Activated CD4-positive, alpha-beta T cell treated with anti-CD3 and anti-CD28 coated beads, Interleukin-2, amount 50 U/mL, for 24 hours (primary cell): ENCODE measurements at places on chromosomes 6 and 20.

DNA sequence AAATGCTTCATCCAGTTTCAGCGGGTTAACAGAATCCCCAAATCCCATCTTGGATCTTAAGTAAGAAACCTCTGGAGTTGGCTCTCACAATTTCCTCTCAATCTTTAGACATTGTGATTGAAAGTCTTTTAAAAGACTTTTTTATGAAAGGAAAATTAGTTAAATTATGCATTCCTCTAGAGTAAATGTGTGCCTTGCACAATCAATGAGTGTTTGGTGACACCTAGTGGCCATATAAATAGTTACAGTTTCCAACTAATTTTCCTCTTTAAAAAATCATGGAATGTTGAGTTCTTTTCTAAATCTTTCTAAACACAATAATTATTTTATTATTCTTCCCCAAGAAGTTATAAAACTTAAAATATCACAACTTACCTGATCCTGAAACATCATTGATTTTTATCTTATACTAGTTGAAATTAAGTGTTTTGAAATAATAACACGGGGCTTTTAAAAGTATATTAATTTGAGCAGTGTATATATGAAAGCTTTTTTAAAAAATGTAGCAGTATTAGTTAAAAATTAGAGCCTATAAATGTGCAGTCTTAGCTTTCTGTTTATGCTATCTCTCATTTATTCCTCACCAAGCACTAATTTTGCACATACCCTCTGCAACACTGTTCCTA is 66.4 kb downstream of the PKHD1 start:
- DNase-seq = no peak

DNA sequence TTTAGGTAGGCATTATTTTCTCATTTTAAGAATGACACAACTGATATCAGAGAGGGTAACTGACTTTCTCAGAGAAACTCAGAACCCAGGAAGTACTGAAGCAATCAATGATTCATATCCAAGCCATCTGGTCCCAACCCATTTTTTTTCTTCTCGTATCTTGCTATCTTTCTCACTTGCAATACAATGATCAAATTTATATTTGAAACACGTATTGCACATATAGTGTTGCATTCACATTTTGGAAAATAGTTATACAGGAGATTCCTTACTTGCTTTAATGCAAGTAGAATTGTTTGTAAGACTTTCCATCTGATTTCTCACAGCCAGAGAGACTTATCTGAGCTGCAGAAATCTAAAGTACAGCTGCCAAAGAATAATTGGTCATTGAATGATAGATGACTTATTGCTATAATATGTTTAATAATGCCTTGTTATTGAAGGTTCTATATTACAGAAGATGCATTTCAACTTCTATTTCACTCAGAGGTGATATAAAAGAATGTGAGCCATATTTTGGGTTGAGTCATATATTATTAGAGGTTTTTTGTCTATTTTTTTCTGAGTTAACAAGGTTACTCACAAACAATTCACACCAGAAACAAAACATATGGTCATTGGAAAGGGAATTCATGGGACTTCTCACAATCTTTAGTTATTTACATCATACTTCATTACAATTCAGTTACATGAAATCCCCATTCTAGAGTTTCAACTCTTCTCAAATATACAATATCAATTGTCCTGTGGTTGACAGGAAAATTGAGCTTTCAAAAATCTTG is 337.5 kb upstream of the CITED2 start:
- no peak for DNase-seq

- no peak for DNase-seq
These were observed 88.6 kb downstream of the RNF217 start for GRCh38 chr6:125050663-125051318.

DNA sequence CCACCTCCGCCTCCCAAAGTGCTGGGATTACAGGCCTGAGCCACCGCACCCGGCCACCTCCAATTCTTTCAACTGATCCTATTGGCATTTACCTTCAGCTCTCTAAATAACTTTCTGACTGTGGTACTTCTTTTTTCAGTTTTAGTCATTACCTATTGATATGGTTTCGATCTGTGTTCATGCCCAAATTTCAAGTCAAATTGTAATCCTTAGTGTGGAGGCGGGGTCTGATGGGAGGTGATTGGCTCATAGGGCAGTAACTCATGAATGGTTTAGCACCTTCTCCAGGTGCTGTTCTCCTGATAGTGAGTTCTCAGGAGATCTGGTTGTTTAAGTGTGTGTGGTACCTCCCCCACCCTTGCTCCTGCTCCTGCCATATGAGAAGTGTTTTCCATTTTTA is 140.9 kb downstream of the LPA start:
- peak; percentile 12 for DNase-seq

GRCh38 chr6:100096341-100096740 is 102.3 kb upstream of the MCHR2 start:
- DNase-seq = no peak

DNA sequence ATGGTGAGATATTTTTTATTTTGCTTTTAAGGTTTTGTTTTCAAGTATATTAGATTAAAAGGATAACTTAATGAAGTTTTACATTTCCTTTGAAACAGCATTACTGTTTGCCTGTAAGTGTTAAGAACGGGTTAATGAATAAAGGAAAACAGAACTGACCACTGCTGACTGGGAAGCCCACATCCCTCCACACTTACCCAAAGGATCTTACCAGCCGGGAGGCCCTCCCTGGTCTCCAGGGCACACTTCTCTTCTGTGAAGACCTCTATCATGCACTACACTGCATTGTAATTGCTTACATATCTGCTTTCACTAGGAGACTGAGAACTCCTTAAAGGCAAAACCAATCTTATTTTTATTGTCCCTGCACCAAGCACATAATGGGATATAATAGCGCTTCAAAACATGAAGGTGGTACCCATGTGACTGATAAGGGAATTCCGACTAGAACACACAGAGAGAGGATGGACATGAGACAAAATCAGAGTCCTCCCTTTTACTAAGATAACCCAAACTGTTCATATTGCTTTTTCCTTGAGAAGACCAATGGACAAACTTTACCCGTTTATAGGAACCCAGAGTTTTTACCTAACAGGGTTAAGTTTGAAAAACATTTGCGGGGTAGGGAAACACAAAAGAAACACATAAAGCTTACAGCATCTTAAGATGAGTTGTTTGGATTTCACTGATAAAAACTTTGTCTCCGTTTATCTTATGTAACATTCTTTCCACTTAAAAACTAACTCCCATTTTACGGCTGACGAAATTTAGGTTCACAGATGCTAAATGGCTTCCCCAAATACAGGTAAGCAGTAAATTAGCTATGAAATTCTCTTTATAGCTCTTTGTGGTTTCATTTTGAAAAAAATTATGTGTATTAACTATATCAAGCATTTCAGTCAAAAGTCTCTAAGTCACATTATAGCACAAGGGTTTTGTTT is 8.7 kb downstream of the EZR start:
- DNase-seq = no peak
